ENCODE measurements at places on chromosomes 16 and 17. TPM values are rescaled to one million over a fixed set of nuclear protein-coding genes. Genes with fewer than 3 reads are reported as not detected.
A peak's percentile ranks its signal among the peaks of the same experiment; 100 is the strongest.

DNA sequence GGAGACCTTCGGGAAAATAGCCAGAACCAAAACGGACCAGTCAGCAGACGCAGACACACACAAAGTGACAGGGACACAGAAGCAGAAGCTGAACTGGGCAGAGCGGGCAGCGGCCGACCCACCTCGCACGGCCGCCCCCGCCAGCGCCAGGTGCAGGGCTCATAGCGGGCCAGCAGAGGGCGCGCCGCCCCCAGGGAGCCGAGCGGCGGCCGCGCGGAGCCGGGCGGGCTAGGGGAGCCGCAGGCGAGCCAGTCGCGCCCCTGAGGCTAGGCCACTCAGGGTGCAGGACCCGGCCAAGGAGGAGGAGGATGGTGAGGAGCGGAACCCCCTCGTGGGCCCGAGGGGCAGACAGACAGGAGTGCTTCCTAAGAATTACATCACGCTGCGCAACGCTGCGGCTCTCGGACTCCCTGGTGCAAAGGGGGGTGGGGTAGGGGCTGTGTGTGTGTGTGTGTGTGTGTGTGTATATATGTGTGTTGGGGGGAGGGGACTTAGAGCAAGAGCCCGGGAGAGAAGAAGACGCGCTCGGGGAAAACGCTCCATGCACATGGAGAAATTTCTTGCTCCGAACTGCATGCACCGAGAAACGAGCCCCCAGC is 913 bp upstream of the NOG start:
- DNase-seq = no peak
- peak overlapping the region; percentile 82 for H3K4me3 ChIP-seq
- no peaks in the 10 kb centered on the region for H3K36me3 ChIP-seq
- H3K27me3 ChIP-seq = no peaks in the 10 kb centered on the region
- peaks cover 33% of the 10 kb centered on the region for H3K4me1 ChIP-seq
- no peak overlapping the region for H3K27ac ChIP-seq

DNA sequence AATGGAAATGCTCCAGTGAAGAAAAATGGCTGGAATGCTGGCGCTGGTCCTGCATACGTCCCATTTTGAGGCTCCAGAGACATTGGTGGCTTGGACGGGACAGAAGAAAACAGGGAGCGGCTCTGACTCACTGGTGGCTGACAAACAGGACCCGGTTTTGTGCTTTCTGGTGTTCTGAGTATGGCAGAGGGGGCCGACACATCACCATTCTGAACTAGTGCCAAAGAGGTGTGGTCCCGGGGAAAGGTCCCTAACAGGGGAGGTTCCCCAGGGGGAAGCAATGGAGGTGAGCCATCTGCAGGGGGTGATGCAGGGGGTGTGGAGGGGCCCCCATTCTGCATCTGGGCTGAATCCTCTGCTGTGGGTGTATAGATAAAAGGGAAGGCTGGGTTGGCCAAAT is 8.3 kb downstream of the ANKRD40 start:
- no peak overlapping the region for H3K4me3 ChIP-seq
- no peaks in the 10 kb centered on the region for H3K27me3 ChIP-seq
- H3K36me3 ChIP-seq = peaks cover 37% of the 10 kb centered on the region
- H3K27ac ChIP-seq = no peak overlapping the region

GRCh38 chr17:82528484-82529265 is 9.1 kb downstream of the FOXK2 start:
- peak overlapping the region; percentile 29 for H3K27ac ChIP-seq
- no peaks in the 10 kb centered on the region for H3K27me3 ChIP-seq
- DNase-seq = peak; percentile 15
- no peak overlapping the region for H3K4me3 ChIP-seq
- H3K4me1 ChIP-seq = peaks cover 65% of the 10 kb centered on the region

Gene CLDN7
- total RNA-seq = not detected

Gene CBFA2T3
- 3.9 TPM for total RNA-seq

Gene OTOA
- total RNA-seq = 0.21 TPM

Gene SLC6A4
- 1.6 TPM for total RNA-seq
